ENCODE measurements at places on chromosomes 4 and X. TPM values are rescaled to one million over a fixed set of nuclear protein-coding genes. Genes with fewer than 3 reads are reported as not detected.

- no peak for DNase-seq
Observed at GRCh38 chrX:46547857-46548256, 2.6 kb upstream of the ZNF674 start.

The CXCR3 gene
- not detected for total RNA-seq

DNA sequence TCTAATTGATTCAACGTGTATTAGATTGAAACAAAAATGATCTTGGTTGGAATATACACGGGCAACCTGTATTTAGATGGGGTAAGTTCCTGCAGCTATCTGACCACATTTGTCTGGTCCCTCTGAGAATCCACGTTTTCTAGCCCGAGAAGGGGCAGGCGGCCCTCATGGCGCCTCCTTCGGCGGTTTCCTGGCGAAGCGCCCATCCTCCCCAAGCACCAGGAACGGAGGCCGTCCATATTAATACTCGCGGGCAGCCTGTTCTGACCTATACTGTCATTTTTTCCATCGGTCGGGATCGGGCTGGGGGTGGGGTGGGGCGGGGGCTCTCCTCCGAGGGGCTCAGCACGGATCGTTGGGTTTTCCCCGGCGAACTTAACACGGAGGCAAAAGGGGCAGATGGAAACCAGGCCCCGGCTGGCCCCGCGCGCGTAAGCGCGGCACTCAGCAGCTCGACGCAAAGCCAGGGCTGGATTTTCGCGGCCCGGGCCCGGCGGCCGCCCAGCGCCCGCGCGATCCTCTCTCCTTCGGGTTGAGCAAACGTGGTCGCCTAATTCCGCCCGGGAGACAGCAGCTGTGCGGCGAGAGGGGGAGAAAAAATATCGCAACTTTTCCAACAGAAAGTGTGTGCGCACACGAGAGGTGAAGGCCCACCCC is 77.2 kb upstream of the BCOR start:
- no peak for DNase-seq

The XG gene
- not detected for total RNA-seq

DNA sequence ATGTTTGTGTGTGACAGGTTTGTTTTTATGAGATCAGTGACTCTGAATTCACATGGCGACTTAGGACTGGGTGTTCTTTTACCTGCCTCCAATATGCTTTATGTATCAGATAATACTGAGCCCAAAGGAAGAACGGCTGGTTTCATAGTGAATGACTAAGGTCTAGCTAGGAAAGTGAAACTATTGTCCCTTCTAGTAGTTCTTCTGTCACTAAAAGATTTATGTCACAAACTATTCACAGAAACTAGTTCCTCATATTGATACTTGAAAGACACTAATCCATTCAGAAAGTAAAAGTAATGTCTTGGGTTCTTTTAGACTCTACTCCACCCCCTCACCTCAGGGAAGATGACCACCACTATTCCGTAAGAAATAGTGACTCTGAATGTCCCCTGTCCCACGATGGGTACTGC is 81.7 kb downstream of the EGF start:
- no peak for DNase-seq

DNA sequence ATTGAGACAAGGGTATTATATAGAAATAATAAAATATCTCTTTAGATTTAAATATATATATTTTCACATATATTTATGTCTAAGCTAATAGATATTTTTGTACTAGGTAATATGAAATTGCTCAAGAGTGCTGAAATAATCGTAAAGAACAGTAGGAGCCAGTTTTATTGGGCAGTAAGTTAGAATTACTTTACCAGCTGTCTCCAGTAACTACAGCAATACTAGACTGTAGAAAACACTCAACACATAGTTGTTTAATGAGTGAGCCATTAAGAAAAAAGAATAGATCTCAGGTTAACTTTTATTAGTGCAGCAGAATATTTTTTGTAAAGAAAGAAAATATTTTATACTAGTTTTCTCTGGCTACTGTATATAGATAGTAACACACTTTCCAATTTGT is 715.2 kb downstream of the TRIML1 start:
- DNase-seq: no peak

The SPIN2A gene
- total RNA-seq: not detected

GRCh38 chrX:26918631-26919030 is 544.5 kb downstream of the PPP4R3C start:
- no peak for DNase-seq

DNA sequence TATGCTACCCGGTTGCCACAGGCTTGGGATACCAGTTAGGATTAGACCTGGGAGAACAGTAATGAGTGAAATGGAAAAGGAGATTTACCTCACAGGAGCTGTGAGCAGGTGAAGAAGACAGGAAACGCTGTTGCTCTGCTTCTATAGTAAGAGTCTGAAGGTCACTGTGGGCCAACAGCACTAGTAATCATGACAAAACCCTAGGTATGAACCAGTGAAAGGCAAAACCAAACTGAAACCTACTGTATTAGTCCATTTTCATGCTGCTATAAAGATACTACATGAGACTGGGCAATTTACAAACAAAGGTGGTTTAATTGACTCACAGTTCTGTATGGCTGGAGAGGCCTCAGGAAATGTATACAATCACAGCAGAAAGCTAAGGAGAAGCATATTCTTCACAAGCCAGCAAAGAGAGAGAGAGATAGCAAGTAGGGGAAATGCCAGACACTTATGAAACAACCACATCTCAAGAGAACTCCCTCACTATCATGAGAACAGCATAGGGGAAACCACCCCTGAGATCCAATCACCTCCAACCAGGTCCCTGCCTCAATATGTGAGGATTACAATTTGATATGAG is 736.7 kb upstream of the INTU start:
- no peak for DNase-seq

DNA sequence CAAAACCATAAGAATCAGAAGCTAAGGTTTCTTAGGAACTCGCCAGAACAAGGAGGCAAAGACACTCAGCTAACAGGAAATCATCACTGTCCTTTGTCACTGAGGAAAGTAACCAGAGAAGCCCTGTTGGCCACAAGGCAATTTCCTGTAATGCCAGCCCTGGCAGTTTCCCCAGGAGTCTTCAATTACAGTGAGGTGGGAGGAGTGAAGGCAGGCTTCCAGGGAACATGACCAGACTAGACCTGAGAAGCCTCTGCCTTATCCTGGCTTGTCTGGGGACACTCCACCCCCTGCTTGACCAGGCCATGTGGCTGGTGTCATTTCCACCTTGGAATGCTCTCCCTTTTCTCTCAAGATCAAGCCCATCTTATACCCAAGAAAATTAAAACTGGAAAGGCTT is 125.3 kb downstream of the COL4A6 start:
- DNase-seq: no peak

Data from glomerular endothelial cell (primary cell).